ENCODE measurements at places on chromosomes 5 and 9.

- no peak for DNase-seq
Measured at GRCh38 chr5:160463740-160464465, 42.2 kb downstream of the PTTG1 start.

GRCh38 chr5:99928490-99928889 lies 606.7 kb upstream of the FAM174A start:
- no peak for DNase-seq

GRCh38 chr9:99752417-99753109 lies 69.1 kb upstream of the NR4A3 start:
- DNase-seq: no peak

DNA sequence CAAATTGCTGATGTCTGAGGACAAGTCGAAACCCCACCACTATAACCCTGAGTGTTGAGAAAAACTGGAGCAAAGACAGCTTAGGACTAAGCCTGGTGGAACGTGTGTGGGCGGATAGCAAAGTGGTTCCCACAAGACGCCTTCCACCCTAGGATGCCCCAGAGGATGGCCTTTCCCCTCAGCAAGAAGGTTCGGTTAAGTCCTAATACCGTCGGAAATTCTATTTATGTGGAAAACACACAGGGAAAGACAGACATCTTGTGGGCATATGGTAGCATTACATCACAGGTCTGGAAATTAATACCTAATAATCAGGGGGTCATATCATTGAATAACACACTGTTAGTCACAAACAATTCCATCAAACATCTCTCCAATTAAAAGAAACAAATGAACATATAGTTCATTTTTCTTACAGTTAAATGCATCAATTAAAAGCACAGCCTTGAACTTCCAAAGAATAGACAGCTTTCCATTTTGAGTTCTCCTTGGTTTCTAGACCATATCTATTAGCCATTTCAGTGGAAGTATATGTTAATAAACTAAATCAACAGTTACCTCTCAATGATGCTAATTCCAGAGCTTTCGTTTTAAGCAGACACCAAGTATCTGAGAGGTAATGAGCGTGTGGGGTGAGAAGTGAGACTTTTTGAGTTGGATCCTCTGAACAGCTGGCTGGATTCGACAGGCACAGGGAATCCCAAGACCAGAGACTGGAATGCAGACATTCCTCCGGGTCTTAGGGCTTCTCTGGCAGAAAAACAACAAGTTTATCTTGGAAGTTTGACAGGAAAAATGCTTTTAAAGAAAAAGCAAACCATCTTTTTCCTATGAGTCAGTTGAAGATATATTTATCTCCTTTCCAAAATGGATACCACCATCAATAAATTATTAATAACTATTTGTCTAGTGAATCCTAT lies 2.9 kb upstream of the ICE1 start:
- DNase-seq: peak; percentile 50

GRCh38 chr5:154779105-154779504 lies 23.9 kb downstream of the LARP1 start:
- DNase-seq: peak; percentile 32

GRCh38 chr9:30198463-30199309 lies 2185.8 kb upstream of the ACO1 start:
- no peak for DNase-seq

DNA sequence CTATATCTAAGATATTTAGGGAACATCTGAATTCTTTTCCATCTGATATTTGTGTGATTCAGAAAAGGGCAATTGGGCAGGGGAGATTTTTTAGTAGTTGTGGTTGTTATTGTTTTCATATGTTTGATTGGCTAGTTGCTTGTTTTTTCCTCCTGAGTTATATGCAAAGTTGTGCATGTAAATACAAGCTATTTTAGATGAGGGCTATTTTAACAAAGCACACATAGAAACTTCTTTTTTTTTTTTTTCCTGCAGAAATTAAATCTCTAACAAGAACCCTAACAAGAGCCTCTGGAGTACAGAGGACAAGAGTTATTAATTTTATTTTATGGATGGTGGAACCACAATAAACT lies 559.1 kb downstream of the CETN3 start:
- no peak for DNase-seq

GRCh38 chr5:113022661-113023060 lies 46.1 kb downstream of the DCP2 start:
- DNase-seq: no peak

DNA sequence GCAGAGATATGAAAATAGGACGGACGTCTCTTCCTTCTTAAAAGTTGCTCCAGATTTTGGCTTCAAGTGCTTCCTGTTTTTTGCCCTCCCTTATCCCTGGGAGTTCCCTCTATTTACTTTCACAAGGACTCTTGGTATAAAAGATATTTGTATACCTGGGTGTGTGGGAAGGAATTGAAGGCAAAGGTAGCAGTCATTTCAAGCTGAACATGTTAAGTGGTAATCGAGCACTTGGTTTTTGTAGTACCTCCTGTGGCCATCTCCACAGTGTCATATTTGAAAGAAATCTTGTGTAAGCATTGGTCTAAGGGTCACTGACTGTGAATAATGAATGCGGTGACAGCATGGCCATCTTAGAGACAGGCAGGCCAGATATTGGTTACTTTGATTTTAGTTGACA lies 593.6 kb downstream of the MTRR start:
- DNase-seq: no peak

DNA sequence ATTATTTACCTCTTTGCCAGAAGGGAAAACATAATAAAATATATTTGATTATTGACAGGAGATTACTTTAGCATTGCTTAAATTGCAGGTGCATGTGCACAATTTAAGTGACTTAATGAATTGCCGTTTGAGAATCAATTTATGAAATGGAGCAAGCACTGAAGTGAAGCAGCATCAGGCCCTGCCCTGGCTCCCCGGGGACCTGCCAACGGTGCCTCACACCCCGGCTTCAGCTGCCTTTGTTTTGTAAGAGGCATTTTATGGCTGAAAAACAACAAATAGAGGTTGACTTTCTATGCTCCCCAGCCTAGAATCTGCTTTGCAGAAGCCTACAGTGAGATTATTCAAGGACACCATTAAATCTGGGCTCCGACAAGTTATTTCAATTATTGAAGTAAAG lies 359.1 kb upstream of the IRX4 start:
- DNase-seq: no peak

DNA sequence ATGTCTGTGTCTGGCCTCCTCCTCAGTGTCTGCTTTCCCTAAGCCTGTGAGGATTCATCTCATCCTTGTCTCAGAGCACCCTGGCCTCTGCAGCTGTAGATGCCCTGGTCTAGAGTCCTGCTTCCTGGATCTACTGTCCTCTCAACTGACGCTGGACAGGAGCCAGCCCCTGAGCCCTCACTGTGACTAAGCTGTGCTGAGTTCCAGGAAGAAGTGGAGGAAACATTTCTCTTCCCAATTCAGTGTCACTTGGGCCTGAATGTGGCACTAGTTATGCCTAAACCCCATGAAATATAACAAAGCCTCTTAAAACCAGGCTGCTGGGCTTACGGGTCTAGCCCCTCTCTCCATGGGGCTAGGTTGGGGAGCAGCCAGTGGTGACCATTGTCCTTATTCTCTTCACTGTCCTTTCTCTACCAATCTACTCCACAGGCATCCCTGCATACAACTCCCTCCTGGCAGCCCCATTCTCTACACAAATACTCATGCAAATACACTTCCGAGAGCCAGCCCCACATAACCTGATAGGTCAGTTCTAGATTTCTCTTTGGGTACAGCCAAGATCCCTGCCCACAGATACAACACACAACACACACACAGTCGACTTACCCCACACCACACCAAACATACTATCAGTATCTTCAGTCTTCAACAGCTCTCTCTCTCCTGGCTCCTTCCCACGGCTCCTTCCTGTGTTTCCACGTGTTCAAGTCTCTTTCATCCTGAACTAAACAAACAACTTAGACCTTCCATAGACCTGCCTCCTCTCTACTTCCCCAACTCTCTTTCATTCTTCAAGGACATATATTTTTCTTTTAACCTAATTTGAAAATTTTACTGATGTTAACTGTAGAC lies 220.8 kb downstream of the SNX18 start:
- DNase-seq: peak; percentile 40

GRCh38 chr9:84975926-84976325 lies 306.4 kb downstream of the NTRK2 start:
- no peak for DNase-seq

GRCh38 chr9:127520941-127521918 lies 69.9 kb downstream of the LRSAM1 start:
- no peak for DNase-seq

- DNase-seq: no peak
Measured at GRCh38 chr5:139061274-139061673, 136.9 kb downstream of the SIL1 start.

GRCh38 chr9:82021198-82021597 lies 32.6 kb downstream of the SPATA31D1 start:
- peak; percentile 82 for DNase-seq

DNA sequence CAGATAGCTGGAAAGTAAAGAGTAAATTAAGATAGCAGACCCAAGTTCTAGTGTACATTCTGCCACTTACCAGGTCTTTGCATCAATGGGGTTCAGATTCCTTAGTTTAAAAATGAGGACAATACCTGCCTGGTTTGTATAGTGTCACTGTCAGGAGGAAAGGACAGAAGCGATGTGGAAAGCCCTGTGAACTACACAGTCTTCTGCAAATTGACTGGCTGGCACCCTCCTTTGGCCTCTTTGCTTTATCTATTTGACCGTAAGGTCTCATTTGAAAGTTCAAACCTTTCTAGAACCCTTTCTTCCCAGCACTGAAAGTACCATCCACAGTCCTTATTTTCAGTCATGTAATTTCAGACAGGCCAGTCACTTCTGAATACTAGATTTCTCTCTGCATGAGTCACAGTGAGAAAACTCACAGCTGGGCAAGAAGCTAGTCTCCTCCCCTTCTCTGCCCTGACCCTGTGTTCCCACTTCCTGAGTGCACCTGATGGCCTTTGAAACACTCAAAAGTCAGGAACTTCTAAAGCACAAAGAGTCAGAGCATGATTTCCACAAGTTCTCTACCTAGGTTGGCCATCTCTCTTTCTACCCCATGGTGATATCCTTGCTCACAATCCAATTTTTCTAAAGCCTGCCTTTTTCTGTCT lies 91.3 kb upstream of the RASEF start:
- DNase-seq: no peak

DNA sequence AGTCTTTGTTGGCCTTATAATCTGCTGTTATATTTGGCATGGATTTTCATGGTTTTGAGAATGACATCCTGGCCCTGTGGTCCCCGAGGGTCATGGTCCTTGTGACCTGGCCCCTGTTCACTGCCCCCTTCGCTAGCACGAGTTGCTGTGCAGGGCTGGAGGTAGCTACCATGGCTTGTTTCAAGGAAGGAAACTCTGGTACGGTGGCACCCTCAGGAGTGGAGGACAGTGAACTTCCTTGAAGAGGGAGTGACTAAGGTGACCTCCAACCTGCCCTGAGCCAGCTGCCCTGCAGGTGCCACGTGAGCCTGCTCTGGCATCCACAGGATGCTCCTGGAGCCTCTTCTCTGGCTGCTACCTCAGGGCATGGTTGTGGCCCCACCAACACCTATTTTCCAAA lies 62.1 kb downstream of the MTAP start:
- DNase-seq: no peak

DNA sequence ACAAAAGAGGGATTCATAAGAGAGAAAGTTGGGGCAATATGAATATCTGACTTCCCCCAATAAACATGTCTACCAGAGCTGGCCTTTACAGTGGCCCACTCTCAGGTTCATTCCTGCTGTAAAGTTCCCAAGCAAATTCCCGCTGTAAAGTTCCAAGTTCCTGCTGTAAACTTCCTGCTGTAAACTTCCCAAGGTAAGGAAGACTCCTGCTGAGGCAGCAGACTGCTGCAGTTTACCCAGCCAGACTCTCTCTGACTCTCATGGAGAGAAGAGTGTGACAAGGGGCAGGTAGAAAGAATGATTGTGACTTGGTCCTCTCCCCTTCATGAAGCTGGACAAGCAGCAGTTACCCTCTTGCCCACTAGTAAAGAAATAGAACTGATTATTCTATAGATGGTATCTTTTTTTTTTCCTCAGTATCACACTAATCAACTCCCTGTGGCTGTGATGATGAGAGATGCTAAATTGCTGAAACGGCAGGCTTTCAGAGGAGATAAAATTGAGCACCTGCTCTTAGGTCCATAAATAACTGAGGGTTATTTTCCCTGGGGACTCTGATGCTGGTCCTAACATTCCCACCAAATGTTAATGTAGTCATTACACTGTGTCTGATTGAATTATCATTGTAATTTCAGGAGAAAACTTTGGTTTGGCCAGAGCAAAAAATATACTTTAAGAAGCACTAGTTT lies 220.4 kb downstream of the PARP8 start:
- no peak for DNase-seq

GRCh38 chr5:81187885-81188284 lies 45.2 kb upstream of the CKMT2 start:
- no peak for DNase-seq

- no peak for DNase-seq
Measured at GRCh38 chr5:175887463-175887862, 16.1 kb downstream of the CPLX2 start.

DNA sequence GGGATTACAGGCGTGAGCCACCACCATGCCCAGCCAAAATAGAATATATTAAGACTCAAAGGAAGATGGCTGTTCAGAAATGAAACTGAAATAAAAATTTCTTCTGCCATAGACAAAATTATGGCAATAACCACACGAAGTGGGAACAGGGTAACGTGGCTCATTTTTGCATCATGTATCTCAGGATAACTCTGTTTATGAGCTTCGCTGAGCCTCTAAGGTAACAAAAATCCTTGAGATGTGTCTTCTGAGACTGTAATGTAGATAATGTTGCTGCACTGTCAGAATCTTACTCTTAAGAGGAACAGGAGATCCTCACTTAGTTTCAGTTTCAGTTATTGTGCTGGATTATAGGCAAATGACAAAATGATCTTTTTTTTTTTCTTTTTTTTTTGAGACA lies 153.8 kb downstream of the GOLPH3 start:
- no peak for DNase-seq

- DNase-seq: no peak
Measured at GRCh38 chr5:6634306-6634705, 1.1 kb downstream of the SRD5A1 start.

DNA sequence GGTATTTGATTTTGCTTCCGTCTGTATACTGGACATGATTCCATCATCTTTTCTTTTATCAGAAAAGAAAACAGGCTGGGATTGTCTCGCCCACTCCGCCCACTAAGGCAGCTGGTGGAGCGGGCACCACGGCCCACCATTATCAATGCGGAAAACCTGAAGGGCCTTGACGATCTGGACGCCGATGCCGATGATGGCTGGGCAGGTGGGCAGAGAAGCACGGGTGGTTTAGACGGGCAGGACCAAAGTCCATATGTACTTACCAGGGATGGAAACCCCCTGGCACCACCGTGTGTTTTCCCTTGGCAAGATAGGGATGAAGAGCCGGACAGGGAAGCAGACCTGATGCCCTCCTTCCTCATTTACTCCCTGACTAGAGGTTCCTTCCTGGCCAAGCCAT lies 53.7 kb downstream of the PRRC2B start:
- DNase-seq: no peak
